ENCODE measurements at places on chromosomes 16 and 17.

- DNase-seq, result no peak
Measured at GRCh38 chr16:3645504-3646347, 8.8 kb upstream of the DNASE1 start.

DNA sequence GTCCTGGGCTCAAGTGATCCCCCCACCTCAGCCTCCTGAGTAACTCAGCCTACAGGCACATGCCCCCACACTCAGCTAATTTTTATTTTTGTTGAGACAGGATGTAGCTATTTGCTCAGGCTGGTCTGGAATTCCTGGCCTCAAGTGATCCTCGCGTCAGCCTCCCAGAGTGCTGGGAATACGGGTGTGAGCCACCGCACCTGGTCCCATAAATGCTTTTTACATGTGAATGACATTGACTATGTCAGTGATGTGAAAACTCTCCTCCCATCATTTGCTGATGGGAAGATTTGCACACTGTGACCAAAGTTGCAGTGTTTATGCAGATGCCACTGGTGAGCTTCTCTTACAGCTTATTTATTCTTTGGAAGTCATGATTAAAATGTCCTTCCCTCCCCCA is 15.0 kb downstream of the PLCD3 start:
- no peak for DNase-seq

DNA sequence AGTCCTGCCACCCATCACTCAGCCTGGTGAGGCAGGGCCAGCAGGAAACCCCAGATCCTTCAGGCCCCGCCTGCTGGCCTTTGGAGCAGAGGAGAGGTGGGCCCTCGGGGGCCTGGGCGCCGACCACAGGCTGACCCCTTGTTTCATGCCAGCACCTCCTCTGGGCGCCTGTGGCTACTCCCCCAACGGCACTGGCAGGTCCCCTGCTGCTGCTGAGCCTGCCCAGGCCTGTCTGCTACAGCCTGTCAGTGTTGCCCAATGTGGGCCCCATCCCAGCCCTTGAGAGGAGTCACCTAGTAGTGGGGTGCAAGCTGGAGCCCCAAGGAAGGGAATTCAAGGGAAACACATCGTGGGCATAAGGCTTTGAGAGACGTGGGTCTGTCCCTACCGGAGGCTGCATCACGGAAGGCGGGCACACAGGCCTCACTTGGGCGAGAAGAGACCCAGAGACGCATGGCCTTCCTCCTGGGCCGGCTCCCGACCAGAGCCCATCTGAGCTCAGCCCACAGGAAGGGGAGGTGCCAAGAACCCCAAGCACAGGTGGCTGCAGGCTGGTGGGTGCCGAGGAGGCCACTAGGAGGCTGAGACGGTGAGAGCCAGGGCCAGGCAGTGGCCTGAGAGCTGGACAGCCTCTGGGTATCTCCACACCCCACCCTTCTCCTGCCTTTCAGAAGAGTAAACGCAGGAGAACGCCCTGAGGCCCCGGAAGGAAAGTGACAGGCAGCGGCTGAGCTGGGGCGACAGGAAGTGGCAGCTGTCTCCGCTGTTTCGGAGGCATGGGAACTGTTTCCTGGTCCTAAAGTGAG is 8.0 kb upstream of the FASN start:
- no peak for DNase-seq

DNA sequence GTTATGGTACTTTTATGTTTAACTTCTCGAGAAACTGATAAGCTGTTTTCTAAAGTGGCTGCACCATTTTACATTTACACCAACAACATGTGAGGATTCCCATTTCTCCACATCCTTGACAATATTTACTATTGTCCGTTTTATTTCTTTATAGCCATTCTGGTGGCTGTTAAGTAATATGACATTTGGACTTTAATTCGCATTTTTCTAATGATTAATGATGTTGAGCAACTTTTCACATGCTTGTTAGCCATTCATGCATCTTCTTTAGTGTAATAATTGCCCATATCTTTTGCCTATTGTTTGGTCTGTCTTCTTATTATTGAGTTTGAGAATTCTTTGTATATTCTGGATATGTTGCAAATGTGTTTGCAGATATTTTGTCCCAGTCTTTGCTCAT is 114.2 kb downstream of the DNAH9 start:
- DNase-seq, result no peak

DNA sequence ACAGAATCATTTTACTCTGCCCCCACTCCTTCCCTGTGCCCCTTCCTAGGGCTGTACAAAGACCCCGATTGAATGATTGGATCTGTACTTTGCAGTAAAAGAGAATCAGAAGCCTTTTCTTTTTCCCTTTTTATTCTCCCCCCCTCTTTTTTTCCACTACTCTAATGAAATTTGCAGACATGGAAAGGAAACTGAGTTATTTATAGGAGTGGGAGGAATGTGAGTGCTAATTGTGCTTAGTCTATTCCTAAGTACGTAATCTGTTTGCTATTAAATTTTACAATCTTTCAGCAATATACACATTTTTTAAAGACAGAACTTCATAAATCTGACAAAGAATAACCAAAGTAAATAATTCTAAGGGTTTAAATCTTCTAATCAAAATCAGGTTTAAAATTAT is 314.3 kb downstream of the MAP2K6 start:
- DNase-seq, result no peak

DNA sequence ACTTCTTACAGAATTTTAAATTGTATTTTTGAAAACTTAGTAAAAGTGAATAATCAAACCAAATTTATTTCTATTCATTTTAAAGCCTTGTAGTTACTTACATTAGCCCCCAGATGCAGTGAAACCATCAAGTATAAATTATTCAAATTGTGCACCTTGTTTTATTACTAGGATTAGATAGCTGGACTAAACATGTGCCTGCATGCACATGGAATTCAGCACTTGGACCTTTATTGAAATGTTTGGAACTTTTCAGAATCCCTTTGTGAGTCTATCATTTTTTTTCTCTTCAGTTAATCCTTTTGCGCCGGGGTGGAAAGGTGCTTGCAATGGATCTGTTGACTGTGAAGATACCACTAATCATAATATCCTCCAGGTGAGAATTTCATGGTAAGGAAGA is 4.7 kb downstream of the ZPBP2 start:
- DNase-seq, result no peak

- DNase-seq, result no peak
Measured at GRCh38 chr17:62825182-62825581, 17.1 kb upstream of the MARCHF10 start.

GRCh38 chr16:56337131-56337857 is 88.1 kb downstream of the AMFR start:
- no peak for DNase-seq

DNA sequence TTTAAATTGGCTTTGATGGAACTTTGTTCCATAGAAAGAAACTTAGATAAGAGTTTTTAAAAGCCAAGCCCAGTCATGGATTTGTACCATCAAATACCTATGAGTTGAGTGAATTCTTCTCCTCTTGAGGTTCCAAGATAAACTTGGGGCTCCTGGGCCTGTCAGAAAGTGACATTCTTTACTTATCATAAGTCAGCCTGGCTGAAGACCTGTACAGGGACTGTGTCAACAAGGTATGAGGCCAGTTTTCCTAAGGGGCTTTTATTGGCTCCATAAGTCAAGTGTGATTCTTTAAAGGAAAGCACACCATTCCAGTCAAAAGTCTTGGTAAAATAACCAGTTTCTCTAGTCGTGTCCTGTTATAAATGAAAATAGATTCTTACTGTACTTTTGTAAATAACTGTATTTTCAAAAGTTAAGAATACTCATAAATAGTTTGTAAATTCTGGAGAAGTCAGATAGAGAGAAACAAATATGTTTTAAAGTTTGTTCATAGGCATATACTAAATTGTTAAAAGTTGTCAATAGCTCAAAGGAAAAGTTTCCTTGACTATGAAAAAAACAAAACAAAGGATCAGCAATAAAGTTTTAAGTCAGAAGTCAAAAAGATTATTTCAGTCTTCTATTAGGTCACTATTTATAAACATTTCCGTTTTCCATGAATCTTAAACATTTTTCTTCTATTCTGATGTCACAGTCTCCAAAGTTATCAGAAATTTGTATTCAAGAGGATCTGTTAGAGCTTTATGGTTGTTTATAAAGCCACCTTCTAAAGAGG is 22.5 kb upstream of the MYO1D start:
- no peak for DNase-seq

- DNase-seq, result no peak
Measured at GRCh38 chr17:64269687-64270649, 6.9 kb upstream of the TEX2 start.

- DNase-seq, result no peak
Measured at GRCh38 chr16:27350006-27350405, 36.2 kb downstream of the IL4R start.

DNA sequence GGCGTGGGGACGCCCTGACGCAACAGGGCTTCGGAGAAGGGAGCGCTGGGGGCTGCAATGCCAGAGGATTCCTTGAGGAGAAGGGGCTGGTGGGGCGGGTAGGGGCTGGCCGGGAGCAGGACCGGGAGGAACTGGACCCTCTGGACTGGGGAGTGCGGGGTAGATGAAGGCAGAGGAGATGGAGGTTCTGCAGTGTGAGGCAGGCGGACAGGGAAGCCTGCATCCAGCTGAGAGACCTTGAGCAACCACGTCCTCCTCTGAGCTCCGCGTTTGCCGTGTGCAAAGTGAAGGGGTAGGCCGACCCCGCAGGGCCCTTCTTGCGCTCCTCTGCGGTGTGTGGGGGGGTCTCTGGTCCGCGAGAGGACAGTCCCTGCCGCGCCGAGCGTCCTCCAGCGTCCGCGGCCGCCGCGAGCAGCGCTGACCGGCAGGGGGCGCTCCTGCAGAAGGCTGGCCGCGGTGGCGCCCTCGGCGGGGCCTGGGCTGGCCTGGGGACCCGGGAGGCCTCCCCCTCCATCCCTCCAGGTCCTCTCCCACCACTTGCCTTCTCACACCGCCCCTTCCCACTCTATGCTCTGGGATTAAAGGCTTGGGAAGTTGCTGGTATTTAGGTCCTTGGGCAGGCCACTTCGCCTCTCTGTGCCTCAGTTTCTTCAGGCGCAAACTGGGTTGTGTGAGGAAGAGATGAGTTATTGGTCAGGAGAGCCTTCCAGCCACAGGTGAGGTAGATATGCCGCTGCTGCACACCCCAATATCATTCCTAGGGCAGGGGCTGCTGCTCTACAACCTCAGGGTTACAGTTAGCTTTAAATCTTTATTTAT is 9.6 kb upstream of the WNT9B start:
- no peak for DNase-seq

GRCh38 chr17:6660101-6660500 is 8.5 kb downstream of the C17orf100 start:
- DNase-seq, result no peak

DNA sequence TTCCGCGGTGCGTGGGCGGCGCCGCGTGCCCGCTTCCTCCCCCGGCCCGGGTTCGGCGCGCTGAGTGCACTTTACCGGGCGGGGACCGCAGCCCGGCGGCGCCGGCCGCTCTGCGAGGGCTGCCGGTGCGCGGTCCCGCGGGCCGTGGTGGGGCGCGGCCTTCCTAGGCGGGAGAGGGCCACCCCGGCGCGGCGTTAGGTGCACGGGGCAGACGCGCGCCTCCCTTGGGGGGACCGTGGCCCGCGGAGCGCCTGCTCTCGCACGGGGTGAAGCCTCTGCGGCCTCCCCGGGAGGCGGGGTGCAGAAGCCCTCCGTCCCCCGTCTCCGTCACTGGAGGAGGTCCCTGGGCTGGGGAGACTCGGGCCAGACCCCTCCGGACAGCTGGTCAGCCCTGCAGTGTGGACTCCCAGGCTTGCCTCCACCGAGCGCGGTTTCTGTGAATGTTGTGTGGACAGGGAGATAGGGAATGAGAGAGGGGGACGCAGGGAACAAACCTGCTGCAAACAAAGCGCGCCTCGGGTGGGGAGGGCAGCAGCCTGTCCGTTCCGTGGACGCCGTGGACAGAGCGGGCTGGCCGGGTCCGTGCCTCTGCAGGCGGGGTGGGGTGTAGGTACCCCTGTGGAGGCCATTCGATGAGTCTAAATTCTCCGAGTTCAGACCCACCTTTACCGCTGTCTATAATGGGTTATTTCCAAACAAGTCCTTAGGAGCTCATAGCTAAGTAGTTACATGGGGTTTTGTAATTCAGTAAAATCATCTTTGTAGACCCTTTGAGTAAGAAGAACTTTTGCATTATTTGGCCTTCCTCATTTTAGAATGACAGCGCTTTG is 721 bp downstream of the TBCD start:
- DNase-seq, result no peak

- DNase-seq, result no peak
Measured at GRCh38 chr16:12340151-12340733, 363.7 kb downstream of the SNX29 start.

DNA sequence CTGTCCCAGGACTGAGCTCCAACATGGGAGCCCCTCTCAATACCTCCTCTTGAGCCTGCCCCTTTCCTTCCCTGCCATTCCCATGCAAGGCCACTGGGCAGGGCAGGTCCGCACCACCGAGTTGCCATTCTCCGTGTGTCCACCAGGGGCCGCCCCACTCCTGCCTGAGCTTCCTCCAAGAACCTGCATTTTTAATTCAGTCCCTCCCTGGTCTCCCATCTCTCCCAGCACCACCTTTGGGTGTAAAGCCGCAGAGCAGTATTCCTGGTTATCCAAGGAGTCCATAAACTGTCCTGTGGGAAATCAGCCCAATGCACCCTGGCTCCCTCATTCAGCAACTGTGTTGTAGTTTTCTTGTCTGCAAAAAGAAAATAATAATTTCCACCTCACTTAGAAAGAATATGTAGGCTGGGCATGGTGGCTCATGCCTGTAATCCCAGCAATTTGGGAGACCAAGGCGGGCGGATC is 15.9 kb upstream of the ANKRD40CL start:
- peak; percentile 77 for DNase-seq

- DNase-seq, result no peak
Measured at GRCh38 chr17:4209611-4210010, 54.2 kb downstream of the ANKFY1 start.

- DNase-seq, result no peak
Measured at GRCh38 chr17:20010099-20010863, 1.1 kb downstream of the SPECC1 start.

GRCh38 chr17:73639322-73639721 is 4.9 kb downstream of the SDK2 start:
- no peak for DNase-seq

DNA sequence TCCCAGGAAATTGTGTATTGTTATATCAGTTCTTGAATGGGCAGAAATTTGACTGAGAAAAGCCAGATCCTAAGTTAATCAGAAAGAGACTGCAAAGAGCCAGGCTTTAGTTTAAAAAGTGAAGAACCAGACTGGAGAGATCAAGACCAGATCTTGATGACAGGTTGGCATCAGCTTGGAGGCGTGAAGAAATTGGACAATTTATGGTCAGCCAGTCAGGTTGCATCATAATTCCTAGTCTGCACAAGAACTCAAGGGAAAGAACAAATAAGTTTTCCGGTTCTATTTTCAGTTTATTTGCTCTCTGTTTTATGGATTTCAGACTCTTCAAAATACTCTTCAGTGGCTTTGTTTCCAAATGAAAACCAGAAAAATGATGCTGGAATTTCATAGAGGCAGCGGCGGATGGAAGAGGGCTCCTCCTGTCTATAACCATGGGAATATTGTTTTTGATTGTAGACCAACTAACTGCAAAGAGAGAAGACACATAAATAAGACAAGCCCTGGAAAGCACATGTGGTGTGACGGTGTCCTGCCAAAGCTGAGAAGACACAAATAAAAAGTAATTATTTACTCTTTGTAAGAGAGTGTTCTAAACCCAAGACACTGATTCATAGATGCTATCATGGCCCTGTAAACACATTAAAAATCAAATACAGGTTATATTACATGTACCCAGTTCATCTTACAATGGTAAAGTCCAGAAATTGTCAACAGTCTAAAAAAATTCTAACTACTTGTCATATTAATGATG is 91.7 kb downstream of the PCTP start:
- no peak for DNase-seq
